ENCODE measurements at places on chromosomes 12 and 14.

DNA sequence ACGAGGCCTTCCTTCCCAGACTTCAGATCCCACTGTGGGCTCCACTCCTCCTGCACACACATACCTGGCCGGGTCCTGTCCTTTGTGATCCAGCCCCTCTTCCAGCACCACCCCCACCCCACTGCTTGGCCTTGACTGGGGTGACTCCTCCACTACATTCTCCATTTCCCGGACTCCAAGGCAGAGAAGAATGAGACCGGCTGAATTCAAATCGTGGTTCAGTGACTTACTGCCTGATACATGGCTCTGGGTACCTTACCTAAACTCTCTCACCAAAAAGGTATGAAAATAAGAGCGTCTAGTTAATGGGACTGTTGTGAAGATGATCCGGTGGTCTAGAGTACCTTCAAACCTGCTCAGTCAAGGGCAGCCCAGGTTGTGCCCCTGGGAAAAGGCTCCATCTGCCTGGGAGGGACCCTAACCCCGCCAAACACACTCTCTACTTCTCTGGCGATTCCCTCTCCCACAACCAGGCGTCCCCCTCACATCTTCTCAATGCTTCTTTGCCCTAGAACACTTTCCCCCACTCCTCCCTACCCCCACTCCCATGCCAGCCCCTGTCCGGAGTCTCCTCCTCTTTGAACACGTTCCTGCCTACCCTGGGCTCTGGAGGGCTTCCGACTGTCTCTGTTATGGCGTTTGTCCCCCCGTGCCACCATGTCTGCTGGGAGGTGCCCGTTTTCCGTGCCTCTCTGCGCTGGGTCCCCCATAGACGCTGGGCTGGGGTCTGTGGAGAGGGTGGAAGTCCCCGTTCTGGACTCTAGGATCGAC, 1.5 kb upstream of the ZBTB42 start:
- no peak for DNase-seq

- DNase-seq = no peak
These were observed 42.8 kb upstream of the CMKLR1 start for GRCh38 chr12:108381787-108382436.

DNA sequence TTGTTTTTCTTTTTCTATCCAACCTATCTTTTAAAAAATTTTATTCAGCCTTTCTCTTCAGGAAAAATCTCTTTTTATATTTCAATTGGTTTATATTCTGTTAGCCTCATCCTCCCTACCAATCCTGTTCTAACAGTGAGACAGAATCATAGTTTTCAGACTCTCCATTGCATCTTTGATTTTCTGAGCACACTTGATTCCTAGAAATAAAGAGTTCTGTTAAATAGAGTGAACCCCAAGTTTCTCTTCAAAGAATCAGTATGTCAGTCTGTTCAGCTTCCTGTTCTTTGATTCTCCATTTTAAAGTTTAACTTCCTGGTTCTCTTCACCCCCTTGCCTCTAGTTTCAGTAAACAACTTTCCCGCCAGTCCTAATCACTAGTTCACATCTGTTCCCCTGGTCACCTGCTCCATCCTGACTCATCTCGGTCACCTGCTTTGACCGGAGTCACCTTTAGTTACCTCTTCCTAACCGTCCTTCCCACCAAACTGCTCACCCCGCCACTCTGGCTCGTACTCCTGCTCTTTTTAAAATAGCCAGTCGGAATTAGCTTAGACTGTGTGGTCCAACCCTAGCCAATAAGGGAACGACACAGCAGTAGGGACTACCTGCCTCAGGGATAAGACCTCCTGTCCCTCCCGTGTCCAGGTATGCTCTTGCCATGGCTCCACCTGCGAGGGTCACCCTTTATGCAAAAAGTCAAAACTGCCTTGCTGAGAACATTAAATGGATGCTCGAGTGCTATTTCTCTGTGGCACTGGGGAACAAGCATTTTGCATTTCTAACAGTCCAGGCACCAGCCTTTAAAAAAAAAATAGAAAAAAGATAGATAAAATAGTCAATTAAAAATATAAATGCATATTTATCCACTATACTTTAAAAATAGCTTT, 48.4 kb downstream of the DDX51 start:
- no peak for DNase-seq

DNA sequence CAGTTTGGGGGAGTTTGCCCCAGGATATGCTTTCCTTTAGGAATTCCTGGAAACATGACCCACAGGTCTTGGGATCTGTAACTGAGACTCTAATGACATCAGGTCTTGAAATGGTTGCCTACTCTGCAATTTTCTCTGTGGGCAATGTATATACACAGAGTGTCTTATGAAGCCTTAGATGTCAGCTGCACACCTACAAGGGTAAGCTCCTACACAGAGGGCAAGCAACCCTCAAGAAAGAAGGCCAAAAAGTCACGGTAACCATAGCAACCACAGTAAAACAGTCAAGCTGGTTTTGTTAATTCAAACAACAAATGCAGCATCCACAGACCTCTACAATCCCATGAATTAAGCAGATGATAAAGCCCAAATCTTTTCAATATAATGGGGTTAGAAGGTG, 293.0 kb downstream of the SSPN start:
- DNase-seq = no peak

DNA sequence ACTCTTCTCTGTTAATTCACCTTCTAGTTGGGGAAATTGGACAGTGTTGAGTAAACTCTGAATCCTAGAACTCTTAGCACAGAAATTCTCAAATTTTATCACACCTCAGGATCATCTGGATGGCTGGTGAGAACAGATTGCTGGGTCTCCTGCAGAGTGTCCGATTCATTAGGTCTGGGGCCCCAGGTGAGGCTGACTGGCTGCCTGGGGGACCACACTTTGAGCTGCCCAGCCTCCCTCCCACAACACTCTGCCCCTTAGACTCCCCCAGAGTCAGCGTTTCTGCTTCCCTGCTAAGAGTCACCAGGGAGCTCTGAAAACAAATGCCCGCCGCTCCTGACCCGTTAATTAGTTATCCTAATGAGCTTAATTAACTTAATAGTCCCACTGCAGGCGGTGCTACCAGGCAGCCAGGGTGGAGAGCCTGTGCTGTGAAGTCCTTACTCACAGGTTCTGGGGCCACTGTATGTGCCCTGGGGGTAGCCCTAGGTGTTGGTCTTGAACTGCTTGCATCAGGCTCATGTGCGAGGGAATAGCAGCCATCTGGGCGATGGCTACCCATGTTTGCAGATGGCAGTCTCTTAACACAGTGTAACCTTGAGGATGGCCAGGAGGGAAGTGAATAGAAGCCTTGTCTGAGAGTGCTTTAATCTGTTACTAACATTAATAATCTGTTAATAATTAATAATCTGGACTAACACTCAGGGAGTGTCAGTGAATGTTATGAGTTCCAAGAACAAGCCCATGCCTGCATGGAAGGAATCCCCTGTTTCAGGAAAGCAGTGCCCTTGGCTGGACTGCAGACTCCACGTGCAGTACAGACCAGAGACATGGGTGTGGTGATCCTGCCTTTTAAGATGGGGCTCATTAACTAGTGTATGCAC, 35.6 kb downstream of the AACS start:
- DNase-seq = no peak

DNA sequence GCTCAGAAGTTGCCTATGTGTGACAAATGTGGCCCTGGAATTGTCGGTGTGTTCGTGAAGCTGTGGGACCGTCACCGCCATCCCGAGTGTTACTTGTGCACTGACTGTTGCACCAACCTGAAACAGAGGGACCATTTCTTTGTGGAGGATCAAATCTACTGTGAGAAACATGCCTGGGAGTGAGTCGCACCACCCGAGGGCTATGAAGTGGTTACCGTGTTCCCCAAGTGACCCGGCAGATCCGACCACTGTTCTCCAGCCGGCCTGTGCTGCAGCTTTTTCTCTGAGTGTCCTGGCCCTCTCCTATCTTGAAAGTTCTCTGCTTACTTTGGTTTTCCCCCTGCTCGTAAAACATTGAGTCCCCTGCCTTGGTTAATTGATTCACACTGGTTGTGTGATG, 65.3 kb downstream of the VCPKMT start:
- no peak for DNase-seq

GRCh38 chr12:857611-858010, 91.9 kb downstream of the RAD52 start:
- DNase-seq = no peak

- DNase-seq = no peak
These were observed 265.0 kb downstream of the SSPN start for GRCh38 chr12:26460361-26460760.

- no peak for DNase-seq
These were observed 22.2 kb upstream of the KIF21A start for GRCh38 chr12:39464976-39465695.

DNA sequence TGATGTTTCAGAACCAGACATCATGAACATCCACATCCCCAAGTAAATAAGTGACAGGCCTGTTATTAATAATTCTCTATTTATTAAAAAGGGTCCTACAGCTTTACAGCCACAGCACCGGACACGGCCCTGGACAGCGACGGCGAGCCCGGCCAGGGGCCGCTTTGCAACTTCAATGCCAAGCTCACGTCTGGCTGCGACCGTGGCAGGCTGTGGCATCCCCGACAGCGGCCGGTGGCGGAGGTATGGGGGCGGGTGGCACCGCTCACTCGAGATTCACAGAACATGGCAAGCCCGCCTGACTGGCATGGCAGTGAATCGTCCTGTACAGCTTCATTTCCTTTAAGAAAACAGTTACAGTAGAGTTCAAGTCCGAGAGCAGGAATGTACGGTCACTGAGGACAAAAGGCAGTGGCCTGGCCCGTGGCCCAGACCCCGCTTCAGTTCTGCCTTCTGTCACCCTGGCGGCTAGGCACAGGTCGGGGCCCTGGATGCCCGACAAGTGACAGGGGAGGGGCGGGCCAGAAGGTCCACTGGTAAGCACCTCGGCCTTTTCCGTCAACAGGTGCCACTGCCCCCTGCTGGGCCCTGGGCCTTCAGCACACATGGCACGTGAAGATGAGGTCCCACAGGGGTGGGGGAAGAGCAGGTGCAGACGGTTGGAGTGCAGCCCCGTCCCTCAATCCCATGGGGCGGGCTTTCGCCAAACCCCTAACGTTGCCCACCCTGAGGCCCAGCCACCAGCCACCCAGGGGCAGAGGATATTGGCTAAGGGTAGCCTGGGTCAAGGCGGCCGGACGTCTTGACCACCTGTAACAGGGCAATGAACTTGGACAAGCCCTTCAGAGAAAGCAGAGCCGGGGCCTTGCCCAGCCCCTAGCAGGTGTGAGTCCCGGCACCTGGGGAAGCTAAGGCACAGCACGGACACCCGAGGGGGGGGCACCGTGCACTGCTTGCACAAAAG, 30.3 kb downstream of the HIP1R start:
- no peak for DNase-seq

- DNase-seq = peak; percentile 47
These were observed 57.9 kb downstream of the PPP2R5C start for GRCh38 chr14:101819251-101819990.

DNA sequence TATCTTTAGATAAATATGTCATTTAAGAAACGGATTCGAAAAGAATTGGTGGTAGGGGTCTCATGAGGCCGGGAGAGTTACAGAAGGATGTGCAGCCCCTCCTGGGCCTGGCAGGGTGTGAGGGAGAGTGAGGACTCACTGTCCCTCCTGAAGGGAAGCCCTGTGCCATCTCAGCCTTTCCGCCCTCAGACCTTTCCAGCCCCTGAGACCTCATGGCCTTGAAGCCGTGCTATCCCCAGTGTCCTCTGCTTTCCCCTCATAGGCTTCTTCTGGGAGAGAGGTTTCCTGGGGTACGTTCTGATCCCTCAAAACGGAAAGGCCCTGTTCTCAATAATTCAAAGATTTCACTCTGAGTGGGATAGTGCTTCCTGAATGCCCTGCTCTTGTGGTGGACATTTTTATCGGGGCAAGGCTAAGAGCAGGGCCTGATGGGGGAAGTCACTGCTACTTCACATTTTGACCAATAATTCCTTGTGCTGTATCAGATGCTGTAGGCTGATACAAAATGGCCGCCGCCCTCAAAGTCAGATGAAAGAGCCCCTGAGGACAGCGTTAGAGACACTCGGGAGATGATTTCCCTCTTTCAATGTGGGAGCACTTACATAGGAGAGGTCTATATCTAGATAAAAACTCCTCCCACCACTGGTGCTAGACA, 1.3 kb downstream of the CD4 start:
- DNase-seq = no peak

GRCh38 chr12:72734581-72734980, 462.4 kb downstream of the TRHDE start:
- DNase-seq = no peak

- no peak for DNase-seq
These were observed 291.2 kb downstream of the AKAP6 start for GRCh38 chr14:32620303-32620702.

DNA sequence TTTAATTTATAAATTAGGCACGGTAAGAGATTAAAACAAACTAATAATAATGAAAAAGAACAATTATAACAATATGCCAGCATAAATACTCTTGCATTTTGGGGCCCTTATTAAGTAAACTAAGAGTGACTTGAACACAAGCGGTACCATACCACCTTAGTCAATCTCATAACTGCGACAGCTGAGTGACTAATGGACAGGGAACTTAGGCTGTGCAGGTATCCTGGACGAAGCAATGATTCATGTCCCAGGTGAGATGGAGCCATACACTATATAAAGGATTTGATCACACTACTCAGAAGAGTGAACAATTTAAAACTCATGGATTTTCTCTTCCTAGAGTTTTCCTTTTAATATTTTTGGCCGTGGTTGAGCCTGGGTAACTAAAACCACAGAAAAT, 4.3 kb downstream of the KLRC4 start:
- DNase-seq = no peak

GRCh38 chr12:23098110-23098509, 473.1 kb downstream of the ETNK1 start:
- DNase-seq = no peak

- peak; percentile 56 for DNase-seq
These were observed 415.4 kb upstream of the CCDC196 start for GRCh38 chr14:66070542-66071319.

GRCh38 chr14:58740379-58740935, 102.7 kb downstream of the DACT1 start:
- DNase-seq = no peak

DNA sequence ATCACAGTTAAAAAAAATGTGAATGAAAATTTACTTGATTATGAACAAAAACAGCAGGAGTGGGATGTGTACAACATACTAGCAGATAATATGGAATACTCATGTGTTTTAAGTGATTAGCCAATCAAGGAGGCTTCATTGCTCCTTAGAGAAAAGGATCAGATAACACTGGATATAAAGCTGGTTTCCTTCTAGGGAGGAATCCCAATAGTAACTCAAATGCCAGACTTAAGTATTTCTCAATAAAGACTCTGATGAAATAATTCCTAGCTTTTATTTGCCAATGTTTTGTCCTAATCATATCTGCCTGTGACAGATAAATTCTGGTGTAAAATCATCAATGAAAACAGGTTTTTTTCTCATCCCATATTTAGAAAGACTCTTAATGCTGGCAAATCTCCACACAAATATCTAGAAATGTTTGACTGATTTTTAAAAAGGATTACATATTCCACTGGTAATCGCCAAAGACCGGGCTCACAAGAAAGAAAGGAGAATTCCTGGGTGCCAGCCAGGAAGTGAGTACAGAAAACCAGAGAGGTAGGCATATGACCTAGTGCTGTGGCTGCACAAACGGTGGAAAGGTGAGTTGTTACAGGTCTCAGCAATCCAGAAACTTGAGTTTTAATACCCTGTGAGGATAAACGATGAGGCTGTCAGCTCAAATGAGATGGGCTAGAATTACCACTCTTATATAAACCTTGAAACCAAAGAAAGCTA, 108.6 kb upstream of the TTC7B start:
- no peak for DNase-seq

Data from activated CD4-positive, CD25-positive, alpha-beta regulatory T cell treated with anti-CD3 and anti-CD28 coated beads, Interleukin-2, amount 50 U/mL, for 16 hours (primary cell).